Activated naive CD4-positive, alpha-beta T cell treated with anti-CD3 and anti-CD28 coated beads, Interleukin-2, amount 10 ng/mL, durations not matched to agents 7 days and 5 days (primary cell): ENCODE measurements at places on chromosomes 16 and 17.
A peak's percentile ranks its signal among the peaks of the same experiment; 100 is the strongest.

- no peak for DNase-seq
Measured at GRCh38 chr17:50952013-50952412, 85.9 kb upstream of the TOB1 start.

GRCh38 chr16:67312719-67313118 lies 13.8 kb downstream of the KCTD19 start:
- no peak for DNase-seq

DNA sequence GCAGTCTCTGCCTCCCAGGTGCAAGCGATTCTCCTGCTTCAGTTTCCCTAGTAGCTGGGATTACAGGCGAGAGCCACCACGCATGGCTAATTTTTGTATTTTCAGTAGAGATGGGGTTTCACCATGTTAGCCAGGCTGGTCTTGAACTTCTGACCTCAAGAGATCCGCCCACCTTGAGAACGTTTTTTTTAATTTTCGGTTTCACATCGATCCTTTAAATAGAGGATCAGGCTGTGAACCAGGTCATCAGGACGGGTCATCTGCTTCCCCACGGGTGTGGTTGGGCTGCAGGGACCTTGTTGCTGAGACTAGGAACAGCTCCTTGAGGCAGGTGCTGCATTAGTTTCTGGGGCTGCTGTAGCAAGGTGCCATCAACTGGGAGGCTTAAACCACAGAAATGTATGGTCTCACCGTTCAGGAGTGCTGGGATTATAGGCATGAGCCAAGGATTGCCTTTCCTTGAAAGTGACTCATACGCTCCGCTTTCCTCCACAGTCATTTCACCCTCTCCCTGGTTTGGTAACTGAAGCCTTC lies 7.9 kb upstream of the NAGPA start:
- no peak for DNase-seq

DNA sequence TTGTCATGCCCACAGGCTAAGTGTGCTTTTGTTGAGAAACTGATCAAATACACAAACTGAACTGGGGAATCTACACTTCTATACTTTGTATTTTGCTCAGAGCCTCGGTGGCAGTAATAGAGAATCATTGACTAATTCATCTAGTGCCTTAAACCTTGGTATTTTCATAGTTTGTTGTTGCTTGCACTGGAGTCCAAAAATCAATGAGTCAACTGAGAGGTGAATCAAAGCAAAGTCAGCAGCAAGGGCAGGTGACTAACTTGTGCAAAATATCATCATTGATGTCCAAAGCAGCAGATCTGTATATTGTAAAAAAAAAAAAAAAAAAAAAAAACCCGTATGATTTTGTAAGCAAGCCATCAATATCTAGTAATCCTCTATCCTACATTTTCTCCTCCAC lies 296.4 kb downstream of the MAP2K6 start:
- DNase-seq: no peak

GRCh38 chr16:85330694-85331188 lies 218.5 kb upstream of the CIBAR2 start:
- peak; percentile 36 for DNase-seq

DNA sequence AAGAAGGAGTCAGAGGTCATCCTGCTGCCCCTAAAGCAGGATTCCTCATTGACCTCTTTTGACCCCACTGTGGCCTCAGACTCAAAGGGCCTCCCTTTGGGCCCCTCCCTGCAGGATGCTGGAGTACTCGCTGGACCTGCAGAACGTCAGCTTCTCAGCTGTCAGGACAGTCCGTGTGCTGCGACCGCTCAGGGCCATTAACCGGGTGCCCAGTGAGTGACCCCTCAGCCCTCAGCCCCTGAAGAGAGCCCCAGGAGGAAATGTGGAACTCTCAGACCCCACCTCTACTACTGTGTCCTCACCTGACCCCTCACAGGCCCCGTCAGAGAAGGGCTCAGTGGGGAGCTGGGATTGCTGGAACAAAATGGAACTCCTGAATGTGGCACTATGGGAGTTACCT lies 9.1 kb downstream of the CACNA1G start:
- DNase-seq: no peak

- DNase-seq: no peak
Measured at GRCh38 chr17:41538565-41538991, 10.5 kb upstream of the KRT19 start.

DNA sequence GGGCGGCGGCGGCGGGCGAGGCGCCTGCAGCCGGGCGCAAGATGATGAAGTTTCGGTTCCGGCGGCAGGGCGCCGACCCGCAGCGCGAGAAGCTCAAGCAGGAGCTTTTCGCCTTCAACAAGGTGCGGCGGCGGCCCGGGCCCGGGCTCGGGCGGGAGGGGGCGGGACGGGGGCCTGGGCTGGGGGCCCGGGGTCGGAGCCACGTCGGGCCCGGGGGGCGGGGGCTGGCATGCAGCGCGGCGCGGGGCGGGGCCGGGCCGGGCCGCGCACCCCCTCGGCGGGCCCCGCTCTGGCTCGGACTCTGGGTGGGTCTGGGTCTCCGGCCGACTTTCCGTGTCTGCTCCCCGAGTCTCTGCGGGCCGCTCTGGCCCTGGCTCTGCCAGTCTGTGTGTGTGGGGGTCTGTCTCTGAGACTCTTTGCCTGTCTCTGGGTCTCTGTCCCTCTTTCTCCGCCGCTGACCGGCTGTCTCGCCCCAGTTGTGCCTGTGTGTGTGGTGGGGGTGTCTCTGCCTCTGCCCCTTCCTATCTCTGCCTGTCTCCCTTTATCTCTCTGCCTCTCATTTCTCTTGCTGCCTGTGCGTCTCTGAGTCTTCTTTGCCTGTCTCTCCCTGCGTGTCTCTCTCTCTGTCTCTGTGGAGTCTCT lies 328 bp downstream of the LLGL1 start:
- DNase-seq: no peak

- no peak for DNase-seq
Measured at GRCh38 chr17:68511254-68511670, 968 bp upstream of the PRKAR1A start.

GRCh38 chr17:48952904-48953303 lies 8.3 kb upstream of the SNF8 start:
- DNase-seq: no peak

GRCh38 chr16:10575506-10576130 lies 4.8 kb downstream of the EMP2 start:
- no peak for DNase-seq

DNA sequence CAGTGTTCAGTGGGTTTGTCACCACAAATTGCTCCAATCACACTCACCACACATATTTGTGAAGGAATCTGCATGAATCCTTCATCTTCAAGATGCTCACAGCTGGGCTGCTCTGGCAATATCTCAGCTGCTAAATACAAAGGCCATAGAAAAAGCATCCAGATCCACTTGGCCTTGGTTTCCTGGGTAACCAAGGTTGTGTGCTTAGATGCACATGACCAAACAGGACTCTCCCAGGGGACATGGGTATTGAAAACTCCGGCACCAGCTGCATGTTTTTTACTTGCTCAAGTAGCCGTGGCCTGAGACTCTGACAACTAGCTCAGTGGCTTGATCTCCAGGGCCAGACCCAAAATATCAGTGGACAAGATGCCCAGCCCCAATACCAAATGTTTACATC lies 131.3 kb downstream of the CBLN1 start:
- DNase-seq: no peak

DNA sequence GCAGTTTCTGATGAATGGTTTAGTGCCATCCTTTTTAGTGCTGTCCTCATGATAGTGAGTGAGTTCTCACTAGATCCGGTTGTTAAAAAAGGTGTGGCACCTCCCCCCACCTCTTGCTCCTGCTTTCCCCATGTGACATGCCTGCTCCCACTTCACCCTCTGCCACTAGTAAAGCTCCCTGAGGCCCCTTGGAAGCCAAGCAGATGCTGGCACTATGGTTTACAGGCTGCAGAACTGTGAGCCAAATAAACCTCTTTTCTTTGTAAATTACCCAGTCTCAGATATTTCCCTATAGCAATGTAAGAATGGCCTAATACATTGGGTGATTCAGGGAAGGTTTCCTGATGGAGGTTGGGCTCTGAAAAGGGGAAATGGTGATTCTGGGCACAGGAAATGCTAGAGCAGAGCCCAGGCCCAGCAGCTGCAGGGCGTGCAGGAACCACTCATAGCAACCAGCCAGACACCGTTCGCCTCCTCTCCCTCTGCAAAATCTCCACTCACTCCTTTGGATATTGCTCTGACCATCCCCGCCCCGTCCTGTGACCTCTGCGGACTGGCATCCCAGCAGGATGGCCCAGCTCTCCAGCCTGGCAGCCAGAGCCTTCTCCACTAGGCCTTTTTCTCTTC lies 2.6 kb upstream of the ADORA2B start:
- DNase-seq: no peak

GRCh38 chr17:28746611-28747050 lies 2.8 kb downstream of the TRAF4 start:
- no peak for DNase-seq

DNA sequence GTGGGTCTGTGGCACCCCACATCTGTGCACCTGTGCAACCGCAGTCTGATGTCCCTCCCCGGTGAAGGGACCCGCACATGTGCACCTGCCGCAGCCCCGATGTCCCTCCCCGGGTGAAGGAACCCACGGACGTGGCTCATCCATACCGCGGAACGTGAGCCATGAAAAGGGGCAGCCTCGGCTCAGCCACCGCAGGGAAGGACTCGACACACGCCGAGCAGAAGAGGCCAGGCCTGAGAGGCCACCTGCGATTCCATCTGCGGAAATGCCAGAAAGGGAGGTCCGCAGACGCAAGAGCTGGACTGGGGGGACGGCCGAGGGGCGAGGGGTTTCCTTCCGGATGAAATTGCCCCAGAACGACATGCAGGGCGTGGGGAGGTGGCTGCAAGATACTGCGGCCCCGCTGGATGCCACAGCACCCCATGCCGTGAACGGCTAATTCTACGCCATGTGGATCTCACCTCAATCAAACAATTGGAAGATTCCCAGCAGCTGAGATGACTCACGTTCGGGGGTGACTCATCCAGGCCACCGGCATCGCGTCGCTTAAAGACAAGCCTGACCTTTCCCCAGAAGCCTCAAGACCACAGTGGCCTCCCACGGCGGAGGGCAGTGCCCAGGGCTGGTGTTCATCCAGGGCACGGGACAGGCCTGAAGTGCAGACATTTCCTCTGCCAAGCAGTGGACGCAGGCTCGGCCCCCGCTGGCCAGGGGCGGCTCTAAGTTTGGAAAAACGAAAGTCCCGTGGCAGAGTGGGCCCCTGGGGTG lies 21.0 kb downstream of the SOX8 start:
- DNase-seq: peak; percentile 44

DNA sequence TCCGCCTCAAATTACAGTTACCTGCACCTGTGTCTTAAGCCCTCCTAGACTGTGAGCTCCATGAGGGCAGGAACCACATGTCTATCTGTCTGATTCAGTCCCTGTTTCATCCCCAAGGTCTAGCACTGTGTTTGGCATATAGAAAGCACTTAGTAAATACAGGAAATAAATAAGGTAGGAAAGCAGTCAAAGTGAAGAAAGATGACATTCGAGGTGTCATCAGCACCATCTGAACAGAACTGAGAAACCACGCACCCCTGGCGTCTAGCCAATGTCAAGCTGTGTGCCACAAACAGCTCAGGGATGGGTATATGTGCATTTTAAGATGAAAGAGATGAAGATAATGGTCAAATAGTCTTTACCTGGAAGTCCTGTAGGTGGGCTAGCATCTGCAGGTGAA lies 79.6 kb upstream of the ATP2A3 start:
- DNase-seq: peak; percentile 53

DNA sequence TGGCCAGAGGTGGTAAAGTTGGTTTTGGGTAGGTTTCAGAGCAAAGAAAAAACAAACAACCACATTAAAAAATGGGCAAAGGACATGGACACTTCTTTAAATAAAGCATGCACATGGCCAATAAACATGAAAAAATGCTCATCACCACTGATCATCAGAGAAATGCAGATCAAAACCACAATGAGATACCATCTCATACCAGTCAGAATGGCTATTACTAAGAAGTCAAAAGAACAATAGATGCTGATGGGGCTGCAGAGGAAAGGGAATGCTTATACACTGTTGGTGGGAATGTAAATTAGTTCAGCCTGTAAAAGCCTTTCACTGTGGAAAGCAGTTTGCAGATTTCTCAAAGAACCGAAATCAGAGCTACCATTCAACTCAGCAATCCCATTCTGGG lies 598.4 kb upstream of the SOX9 start:
- no peak for DNase-seq

GRCh38 chr17:56499799-56500388 lies 93.6 kb upstream of the NOG start:
- peak; percentile 48 for DNase-seq

DNA sequence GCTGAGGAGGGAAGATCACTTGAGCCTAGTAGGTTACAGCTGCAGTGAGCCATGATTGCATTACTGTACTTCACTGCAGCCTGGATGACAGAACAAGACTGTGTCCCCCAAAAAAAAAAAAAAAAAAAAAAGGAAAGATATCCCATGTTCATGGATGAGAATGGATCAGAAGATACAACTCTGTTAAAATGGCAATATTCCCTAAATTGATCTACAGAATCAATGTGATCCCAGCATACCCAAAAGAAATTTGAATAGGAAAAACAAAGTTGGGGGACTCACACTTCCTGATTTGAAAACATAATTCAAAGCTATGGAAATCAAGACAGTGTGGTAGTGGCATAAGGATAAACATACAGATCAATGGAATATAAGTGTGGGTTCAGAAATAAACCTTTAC lies 12.7 kb upstream of the KANSL1 start:
- DNase-seq: no peak

- peak; percentile 36 for DNase-seq
Measured at GRCh38 chr16:66150698-66151482, 215.6 kb upstream of the CDH5 start.

- DNase-seq: peak; percentile 88
Measured at GRCh38 chr16:4183237-4184037, 58.4 kb downstream of the SRL start.

GRCh38 chr17:21330436-21331160 lies 45.6 kb upstream of the KCNJ12 start:
- no peak for DNase-seq

GRCh38 chr17:30318155-30318554 lies 15.7 kb downstream of the TMIGD1 start:
- no peak for DNase-seq

GRCh38 chr17:29585080-29585751 lies 4.2 kb downstream of the GIT1 start:
- peak; percentile 57 for DNase-seq

- no peak for DNase-seq
Measured at GRCh38 chr16:14043278-14043677, 27.8 kb upstream of the MRTFB start.

DNA sequence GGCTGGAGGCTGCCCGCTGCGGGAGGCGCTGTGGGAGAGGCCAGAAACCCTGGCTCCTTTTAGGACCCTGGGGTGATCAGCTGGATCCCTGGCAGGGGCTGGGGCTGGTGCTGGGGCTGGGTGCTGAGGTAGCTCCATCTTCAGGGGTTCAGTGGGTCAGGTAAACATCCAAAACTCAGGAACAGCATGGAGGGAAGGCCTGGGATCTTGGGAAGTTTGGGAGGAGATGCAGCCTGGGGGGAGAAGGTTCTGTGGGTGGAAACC lies 21.0 kb downstream of the ADGRG5 start:
- no peak for DNase-seq
